ENCODE measurements at places on chromosomes 11 and 22. TPM values are rescaled to one million over a fixed set of nuclear protein-coding genes. Genes with fewer than 3 reads are reported as not detected.

Gene PKNOX2
- total RNA-seq, result 6.2 TPM

Gene TMEM223
- 24.1 TPM for total RNA-seq

Gene OR5L1
- not detected for total RNA-seq

Gene LARGE2
- total RNA-seq, result not detected

Gene MAJIN
- not detected for total RNA-seq

Gene PNPLA3
- total RNA-seq, result not detected

Gene OR8D2
- not detected for total RNA-seq

Data from left ventricle myocardium inferior (tissue), 1 donor.